ACHN (cell line): ENCODE measurements at places on chromosomes 3 and 15.

- DNase-seq, result no peak
Observed at GRCh38 chr3:11536132-11536935, 107.4 kb downstream of the VGLL4 start.

- no peak for DNase-seq
Observed at GRCh38 chr3:46538803-46539442, 27.2 kb downstream of the LRRC2 start.

DNA sequence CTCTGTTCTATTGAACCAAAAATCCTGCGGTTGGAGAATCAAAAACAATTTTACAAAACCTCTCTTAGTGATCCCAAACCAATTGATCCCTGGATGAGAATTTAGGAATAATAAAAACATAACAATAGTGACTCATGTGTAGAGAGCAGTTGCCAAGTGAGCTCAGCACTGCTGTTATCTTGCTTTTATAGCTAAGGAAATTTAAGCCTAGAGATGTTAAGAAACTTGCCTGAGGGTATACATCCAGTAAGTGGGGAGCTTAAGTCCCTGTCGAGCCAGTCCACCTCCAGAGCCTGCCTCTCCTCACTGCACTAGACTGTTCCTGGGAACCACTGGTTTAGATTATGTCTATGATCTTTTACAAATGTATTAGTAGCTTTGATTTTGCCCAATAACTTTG, 358.4 kb upstream of the LMCD1 start:
- no peak for DNase-seq

GRCh38 chr15:72161361-72162132, 36.0 kb downstream of the GRAMD2A start:
- no peak for DNase-seq

GRCh38 chr15:62846131-62846804, 196.3 kb upstream of the TPM1 start:
- DNase-seq, result no peak

- no peak for DNase-seq
Observed at GRCh38 chr3:54026543-54026942, 95.8 kb upstream of the CACNA2D3 start.

DNA sequence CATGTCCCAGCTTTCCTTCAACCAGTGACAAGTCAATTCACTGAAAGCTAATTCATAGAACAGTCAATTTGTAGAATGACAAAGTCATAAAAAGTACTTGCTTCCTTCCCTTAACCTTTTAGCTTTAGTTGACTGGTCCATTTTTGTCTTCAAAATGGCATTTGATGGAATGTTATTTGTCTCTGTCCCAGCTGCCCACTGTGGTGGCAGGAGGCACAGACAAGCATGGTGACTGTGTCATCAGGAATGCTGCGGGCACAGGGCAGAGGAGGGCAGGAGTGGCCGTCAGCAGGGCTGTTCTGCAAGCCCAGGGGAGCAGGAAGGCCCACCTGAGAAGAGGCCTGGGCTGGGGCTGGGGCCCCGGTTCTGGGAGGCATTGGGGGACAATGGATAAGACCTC, 10.0 kb downstream of the IQSEC1 start:
- DNase-seq, result no peak

GRCh38 chr3:127192576-127193232, at the start of gene PRR23E:
TSS of gene PRR23E (plus strand) at chr3:127193131. CDS start at chr3:127196686, 3,555 bp downstream.
- DNase-seq, result no peak

DNA sequence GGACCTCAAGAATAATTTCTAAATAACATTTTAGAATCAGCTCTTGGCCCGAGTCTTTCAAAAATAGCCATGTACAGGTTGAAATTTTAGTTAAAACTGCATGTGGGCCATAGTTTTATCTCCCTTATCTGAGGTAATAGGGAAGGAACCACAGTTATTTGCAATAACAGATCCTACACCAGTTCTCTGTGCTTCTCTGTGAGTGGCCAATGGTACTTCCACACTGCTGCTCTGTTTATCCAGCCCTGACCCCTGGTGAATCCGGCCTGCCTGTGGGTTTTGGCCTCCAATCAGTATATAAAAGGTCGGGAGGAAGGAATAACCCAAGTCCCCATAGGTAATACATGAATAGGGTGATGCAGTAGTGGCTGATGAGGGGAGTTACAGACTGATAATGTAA, 48.0 kb upstream of the TNIK start:
- no peak for DNase-seq

- DNase-seq, result no peak
Observed at GRCh38 chr3:71896751-71897150, 111.8 kb upstream of the PROK2 start.

- DNase-seq, result no peak
Observed at GRCh38 chr15:49464522-49464921, 41.5 kb downstream of the FGF7 start.

DNA sequence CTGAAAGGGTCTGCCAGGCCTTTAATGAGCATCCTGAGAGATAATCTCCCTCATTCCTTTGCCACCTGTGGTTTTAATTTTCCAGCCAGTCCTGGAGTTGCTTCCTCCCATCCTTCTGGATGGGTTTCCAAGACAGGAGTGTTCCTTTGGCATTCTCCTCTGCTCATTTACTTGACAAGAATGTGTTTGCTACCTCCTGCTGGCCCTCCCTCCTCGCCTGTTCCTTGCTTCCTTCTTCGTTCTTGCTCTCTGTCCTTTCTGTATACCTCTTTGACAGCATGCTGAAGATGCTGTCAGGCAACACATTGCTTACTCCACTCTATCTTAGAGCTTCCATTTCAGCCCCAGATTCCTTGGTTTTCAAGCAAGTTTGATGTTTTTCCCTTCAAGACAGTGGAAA, 46.0 kb downstream of the ERC2 start:
- no peak for DNase-seq

DNA sequence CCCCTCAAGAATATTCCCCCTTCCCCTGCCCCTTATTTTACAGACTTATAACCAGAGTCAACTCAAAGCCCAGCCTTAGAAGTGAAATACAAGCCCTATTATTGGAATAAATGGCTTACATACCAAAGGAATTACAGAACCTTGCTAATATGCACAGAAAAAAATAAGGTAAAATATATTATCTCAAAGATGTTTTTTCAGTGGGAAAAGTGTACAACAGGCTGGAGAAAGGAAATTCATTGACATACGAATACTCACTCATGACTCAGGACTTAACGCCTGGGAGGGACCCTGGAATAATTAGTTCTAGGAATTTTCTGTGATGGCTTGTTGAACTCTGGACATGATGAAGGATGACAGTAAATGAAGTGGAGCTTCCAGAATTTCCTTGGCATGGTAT, 27.0 kb downstream of the ARL14 start:
- DNase-seq, result no peak

DNA sequence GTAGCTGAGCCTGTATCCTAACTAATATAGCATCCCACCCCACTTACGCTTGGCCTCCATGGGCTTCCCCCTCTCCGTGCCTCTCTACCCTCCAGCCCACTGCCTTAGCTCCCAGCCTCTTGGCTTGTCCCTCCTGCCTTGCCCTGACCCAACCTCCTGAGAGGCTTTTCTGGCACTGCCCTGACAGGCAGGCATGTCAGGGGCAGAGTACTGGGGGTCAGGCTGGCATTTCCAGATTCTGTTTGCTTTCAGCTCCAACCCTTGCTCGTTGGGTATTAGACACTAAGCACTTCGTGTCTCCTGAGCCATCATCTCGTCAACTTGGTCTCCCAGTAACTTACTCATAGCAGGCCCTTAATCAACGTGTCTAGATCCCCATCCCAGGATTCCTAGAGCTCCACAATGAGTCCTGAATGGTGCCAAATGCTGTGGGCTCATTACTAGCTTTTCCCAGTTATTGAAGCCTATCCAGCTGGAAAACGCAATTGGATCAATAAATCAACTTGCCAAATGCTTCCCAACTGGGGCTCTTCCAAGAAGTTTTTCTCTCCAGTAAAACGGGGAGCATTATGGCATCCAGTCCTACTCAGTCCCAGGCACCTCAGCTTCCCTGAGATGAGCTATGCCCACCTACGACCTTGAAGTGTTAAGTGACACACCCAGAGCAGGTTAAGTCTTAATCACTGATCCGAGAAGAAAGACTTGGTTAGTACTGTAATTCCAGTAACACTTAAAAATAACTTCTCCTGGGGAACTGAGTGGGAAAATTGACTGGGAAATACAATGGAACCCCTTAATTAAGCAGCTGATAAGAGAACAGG, 78.5 kb upstream of the DLG1 start:
- DNase-seq, result no peak

- DNase-seq, result peak; percentile 68
Observed at GRCh38 chr3:125054449-125055329, 1.1 kb downstream of the HEG1 start.

DNA sequence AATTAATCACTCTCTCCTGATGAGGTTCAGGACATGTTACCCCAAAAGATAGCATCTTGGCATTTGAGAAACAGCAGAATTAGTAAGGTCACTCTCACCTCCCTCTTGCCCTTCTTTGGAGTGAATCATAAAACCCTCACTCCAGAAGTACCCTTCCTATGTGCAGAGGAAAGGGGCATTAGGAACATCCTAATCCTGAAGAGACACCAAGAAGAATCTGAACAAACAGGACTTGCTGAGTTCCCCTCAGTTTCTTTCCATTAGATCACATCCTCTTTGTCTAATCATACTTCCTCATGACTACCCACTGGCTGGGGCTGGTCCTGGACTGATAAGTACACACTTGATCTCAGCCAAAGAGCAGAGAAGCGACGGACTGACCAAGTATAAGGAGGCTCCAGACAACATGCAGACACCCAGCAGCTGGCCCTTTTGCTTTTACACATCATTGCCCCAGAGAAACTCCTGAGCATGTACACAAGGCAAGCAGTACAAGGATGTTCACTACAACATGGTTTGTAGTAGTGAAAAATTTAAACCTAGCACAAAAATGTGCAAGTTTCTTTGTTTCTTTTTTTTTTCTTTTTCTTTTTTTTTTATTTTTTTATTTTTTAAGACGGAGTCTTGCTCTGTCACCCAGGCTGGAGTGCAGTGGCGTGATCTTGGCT, 15.0 kb upstream of the TM6SF1 start:
- no peak for DNase-seq

- DNase-seq, result peak; percentile 15
Observed at GRCh38 chr3:13338231-13338630, 81.9 kb downstream of the NUP210 start.

DNA sequence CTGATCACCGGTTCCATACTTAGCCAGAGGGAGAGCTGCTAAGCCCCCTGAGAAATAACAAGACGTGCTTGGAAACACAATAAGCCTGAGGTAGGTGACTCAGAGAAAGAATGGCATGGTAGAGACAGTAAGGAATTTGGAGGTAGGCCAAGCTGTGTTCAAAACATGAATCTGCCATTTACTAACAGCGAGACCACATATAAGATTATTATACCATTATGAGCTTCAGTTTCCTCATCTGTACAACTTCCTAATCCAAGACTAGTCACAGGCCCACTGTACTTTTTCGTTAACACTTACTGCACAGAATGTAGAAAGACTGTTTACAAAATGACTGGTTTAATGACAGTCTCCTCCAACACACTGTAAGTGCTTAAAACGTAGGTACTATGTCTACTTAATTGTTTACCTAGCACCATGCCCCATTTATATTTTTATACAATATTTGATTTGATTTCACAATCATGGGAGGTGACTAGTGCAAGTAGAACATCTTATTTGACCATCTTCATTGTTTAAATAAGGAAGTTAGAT, 25.7 kb downstream of the ATOSA start:
- DNase-seq, result peak; percentile 55

DNA sequence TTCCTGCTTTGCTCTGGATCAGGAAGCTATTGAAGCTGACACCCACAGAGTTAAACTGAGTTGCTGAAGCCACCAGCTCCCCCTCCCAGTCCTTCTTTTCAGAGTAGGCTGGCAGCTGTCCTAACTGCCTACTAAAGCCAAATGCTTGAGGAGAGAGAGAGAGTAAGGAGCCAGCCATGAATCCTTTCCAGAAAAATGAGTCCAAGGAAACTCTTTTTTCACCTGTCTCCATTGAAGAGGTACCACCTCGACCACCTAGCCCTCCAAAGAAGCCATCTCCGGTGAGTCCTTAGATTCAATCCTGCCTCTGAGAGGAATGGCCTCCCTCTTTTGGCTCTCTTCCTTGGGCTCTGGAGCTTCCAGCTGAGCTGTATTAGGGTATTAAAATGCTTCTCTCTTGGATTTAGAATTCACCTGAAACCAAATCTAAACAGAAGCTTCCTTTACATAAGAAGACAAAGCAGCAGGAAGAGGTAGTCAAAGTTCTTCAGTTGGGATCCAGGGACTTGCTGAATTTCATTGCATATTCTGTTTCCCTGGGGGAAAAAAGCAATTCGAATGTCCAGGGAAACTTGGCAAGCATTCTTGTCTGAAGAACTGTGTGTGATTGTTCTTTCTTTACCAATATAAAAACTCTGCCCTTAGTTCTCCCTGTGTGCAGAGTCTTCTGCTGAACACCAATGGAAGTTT, at the start of gene SLC15A2:
SLC15A2 (plus strand) TSS at position 101 of the 690 bp plus-strand sequence; CDS start at position 177, 76 bp downstream.
- no peak for DNase-seq

DNA sequence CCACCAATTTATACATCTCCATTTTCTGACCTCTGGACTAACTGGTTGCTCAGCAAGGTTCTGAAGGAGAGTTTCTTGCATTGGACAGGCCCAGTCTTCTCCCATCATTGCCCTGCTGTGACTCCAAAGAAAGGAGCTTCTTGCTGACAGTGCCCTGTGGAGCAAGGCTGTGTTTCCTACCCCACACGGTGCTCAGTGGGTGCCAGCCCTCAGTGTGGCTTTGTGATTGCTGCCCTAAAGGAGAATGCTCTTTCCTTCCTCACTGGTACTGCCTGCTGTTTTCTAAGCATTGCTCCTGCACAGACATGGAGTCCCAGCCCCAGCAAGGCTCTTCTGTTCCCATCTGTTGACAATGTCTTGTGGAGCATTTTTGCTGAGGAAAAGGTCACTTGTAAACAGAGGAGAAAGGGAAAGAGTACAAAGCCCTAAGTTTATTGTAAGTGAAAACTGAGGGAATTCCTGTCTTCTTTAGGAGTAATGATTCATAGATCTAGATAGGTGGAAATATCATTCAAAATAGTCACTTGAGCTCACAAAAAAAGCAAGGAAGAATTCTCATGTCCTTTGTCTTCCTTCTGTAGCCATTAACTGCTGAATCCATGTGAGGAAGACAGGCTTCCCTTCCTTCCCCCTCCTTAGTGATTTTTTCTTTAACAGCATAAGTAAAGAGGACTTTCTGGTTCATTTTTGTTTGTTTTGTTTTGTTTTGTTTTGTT, 62.9 kb downstream of the HMG20A start:
- no peak for DNase-seq

GRCh38 chr15:45728641-45729040, 93.8 kb downstream of the SQOR start:
- no peak for DNase-seq
